ENCODE measurements at places on chromosomes 5 and 9. TPM values are rescaled to one million over a fixed set of nuclear protein-coding genes. Genes with fewer than 3 reads are reported as not detected.
A peak's percentile ranks its signal among the peaks of the same experiment; 100 is the strongest.

- no peak overlapping the region for H3K4me3 ChIP-seq
Observed at GRCh38 chr5:165014439-165014838, 1509.0 kb downstream of the MAT2B start.

GRCh38 chr5:96503501-96504236 is 70.6 kb upstream of the PCSK1 start:
- no peaks in the 10 kb centered on the region for H3K4me1 ChIP-seq
- no peak overlapping the region for H3K4me3 ChIP-seq
- DNase-seq, result no peak

Gene PCYOX1L
- 17.8 TPM for total RNA-seq

Gene RANBP17
- not detected for total RNA-seq

DNA sequence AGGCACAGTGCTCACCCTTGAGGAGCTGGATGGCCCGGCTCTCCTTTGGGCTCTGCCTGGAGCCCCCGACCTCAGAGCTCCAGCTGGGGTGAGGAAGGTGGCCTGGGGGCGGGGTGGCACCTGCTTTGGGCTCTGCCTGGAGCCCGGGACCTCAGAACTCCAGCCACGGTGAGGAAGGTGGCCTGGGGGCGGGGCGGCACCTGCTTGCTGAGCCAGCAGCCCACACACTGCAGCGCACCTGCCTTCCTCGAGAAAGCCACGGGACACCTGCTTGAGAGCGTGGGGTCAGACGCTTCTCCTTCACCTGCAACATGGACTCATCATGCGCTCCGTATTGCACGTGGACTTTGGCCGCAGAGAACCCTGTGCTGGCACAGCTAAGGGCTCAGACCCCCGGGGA is 51.8 kb downstream of the IRX2 start:
- H3K4me3 ChIP-seq, result no peak overlapping the region
- no peaks in the 10 kb centered on the region for H3K27me3 ChIP-seq
- H3K4me1 ChIP-seq, result no peaks in the 10 kb centered on the region
- DNase-seq, result no peak
- no peaks in the 10 kb centered on the region for H3K36me3 ChIP-seq

DNA sequence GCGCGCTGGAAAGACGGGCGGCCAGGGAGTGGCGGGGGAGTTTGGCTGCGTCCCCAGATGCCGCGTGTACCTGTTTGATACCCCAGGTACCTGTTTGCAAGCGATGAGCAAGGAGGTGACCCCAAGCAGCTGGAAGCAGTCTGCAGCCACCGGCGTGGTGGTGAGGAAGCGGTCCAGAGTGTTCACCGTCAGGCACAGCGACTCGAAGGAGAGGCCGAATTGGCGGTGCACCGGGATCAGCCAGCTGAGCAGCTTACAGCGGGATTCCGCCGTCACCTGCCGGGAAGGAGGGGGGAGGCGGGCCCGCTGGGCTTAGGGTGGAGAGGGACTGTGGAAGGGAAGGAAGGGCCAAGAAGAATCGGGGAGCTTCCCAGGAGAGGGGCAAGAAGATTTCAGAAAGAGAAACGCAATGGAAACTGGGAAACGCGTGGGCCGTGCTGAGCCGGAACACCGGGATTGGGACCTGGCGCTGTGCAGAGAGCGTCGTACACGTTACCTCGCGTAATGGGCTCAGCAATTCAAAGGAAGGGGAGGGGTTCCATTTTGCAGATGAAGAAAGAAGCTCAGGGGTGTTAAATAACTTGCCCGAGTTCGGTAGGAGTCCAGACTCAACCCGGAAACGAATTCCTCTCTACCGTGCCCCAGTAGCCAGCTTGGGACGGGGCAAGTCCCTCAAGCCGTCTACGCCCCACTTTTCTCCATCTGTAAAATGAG is 980 bp downstream of the CCNO start:
- peak; percentile 18 for DNase-seq
- H3K27me3 ChIP-seq, result peaks cover 82% of the 10 kb centered on the region
- H3K36me3 ChIP-seq, result peaks cover 3% of the 10 kb centered on the region
- peaks cover 34% of the 10 kb centered on the region for H3K4me1 ChIP-seq

DNA sequence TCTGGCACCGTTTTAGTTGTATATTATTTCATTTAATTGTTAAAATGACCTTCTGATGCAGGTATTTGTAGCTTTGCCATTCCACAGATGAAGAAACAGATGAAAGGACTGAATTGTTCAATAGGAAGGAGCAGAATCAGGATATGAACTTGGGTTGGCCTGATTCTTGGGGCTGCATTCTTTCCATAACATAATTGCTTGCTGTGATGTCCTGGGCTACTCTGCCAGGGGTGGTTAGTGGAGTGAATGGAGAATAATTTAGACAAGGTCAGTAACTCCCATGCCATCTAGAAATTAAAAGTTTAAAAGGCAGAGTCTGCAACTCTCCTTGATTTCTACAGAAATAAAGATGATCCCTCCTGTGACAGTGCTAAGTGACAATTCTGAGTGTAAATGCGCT is 15.9 kb downstream of the TLR4 start:
- peaks cover 14% of the 10 kb centered on the region for H3K27me3 ChIP-seq
- no peak overlapping the region for H3K4me3 ChIP-seq
- peaks cover 19% of the 10 kb centered on the region for H3K4me1 ChIP-seq
- no peak overlapping the region for H3K27ac ChIP-seq
- DNase-seq, result no peak

- no peak overlapping the region for H3K4me3 ChIP-seq
- peaks cover 3% of the 10 kb centered on the region for H3K4me1 ChIP-seq
- no peak overlapping the region for H3K27ac ChIP-seq
Observed at GRCh38 chr9:135085830-135086546, 1.5 kb upstream of the OLFM1 start.

All from activated T-helper 2 cell treated with anti-CD3 and anti-CD28 coated beads, Interferon-gamma antibody, Interleukin-2, Interleukin-4, amounts not matched to agents 10 μg/mL and 5 μg/mL and 100 μg/mL, durations not matched to agents 14 hours and 24 hours and 36 hours (primary cell).